Esophagus muscularis mucosa (tissue), 4 donors: ENCODE measurements at places on chromosomes 7 and 10.

DNA sequence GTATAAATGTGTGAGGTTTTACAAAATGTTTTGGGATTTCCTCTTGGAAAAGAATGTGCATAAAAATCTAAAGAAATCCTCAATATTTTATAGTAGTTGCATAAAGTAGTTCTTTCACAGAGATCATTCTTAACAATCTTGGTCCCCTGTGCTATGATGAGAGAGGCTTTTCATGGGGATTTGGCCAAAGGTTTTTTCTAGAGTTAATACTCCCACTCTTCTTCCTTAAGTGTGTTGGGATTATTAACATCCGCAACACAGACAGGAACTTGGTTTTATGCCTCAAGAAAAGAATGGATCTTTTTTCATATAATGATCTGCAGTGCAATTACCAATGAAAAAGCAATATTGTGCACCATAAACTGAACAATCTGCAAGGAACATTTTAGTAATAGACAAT is 71.5 kb downstream of the AGMO start:
- DNase-seq, result no peak

GRCh38 chr7:123271856-123272255 is 72.1 kb upstream of the SLC13A1 start:
- no peak for DNase-seq

DNA sequence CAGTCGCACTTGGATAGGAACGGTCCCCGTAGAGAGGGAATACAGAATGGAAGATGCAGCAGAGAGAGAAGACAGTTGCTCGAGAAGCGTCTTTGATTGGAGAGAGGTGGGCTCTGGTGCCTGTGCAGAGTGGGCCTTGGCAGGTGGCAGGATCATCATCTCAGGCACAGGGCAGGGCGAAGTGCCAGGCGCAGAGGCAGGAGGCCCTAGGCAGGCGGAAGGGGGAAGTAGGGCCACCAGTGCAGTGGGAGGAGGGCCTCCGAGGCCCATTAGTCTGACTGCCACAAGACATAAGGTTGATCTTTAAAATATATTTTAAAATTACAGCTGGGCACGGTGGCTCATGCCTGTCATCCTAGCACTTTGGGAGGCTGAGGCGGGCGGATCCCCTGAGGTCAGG is 10.1 kb downstream of the CARD11 start:
- DNase-seq, result no peak

DNA sequence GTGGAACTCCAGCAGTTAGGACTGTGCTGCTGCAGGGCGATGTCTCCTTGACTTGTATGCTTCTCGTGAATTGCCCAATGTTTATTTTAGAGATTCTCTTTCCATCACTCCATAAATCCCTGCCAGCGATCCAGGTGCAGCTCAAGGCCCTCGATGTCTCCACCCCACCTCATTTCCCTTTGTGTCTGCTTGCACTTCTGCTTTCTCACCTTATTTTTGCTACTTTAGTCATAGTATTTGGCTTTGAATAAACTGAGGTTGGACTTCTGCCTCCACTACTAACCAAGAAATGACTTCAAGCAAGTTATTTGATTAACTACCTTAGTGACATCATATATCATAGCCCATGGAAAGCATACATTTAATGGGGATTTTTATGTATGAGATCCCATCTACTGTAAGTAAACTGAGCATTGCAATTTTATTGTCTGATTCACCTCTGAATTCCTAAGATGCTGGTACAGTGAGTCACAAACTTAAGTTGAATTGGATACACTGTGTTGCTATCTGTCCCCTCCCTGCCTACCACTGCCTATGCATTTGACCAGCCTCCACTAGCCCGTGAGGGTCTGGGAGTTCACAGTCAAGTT is 255.8 kb downstream of the ABCA13 start:
- DNase-seq, result peak; percentile 50

- DNase-seq, result no peak
Observed at GRCh38 chr7:131111081-131111576, 216.5 kb upstream of the MKLN1 start.

GRCh38 chr7:47460251-47460989 is 121.5 kb downstream of the TNS3 start:
- DNase-seq, result no peak
